ENCODE measurements at places on chromosomes 3 and 15.
A peak's percentile ranks its signal among the peaks of the same experiment; 100 is the strongest.

DNA sequence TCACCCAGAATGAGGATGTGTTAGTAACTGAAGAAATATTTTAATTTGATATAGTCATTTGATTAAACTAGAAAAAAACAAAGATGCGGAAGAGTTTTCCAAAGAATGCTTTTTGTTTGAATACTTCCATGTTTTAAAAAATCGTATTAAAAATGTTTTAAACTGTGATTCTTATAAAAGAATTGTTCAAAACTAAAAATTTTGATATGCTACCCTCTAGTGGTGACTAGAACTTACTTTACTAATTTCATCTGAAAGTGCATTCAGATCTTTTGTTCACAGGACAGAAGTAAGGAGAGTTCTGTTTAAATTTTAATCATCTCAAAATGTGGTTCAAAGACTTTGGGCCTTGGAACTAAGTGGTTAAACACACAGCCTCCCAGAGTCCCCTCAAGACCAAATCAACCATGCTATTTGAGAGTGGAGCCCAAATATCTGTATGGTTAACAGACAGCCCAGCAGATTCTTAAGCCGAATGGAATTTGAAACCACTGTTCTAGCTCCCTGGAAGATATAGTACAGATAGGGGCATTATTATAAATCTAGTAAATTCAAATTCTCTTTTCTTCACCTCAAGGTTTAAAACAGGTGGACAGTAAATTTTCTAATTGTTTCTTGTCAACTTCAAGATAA, 45.2 kb upstream of the SYNPR start:
- no peak for DNase-seq

- no peak for DNase-seq
Measured at GRCh38 chr15:68794863-68795262, 25.8 kb downstream of the ANP32A start.

GRCh38 chr3:171372694-171373093, 87.5 kb downstream of the TNIK start:
- DNase-seq, result no peak

DNA sequence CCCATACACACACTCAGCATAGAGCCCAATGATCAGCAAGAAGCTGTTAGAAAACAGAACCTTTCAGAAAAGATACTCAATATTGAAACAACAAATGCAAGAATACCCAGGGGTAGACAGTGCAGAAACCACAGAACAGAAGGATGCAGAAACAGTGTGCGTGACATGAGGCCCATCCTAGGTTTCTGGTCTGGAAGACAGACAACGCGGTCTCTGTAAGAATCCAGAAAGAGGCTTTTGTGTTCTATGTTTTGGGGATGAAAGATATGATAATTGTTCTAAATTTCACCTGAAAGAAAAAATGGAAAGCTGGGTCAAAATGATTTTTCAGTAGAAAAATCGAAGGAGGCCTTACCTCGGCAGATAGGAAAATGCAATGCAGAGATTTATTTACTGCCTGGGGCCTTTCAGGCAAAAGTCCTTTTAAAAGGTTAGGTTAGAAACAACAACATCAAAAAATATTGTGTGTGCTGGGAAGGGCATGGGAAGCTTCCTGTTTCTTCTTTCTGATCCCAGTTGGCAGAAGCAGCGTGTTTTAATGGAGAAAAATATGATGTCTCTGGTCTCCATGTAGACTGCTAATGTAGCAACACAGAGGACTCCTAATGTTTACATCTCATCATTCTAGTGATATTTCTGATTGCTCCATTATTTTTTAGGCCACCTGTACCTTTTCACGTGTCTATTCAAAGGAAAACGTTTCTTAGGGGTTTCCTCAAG, 17.0 kb downstream of the SYNM start:
- DNase-seq, result no peak

- no peak for DNase-seq
Measured at GRCh38 chr15:78394981-78395616, 42.9 kb upstream of the IREB2 start.

- DNase-seq, result no peak
Measured at GRCh38 chr3:152729906-152730305, 105.0 kb upstream of the P2RY1 start.

DNA sequence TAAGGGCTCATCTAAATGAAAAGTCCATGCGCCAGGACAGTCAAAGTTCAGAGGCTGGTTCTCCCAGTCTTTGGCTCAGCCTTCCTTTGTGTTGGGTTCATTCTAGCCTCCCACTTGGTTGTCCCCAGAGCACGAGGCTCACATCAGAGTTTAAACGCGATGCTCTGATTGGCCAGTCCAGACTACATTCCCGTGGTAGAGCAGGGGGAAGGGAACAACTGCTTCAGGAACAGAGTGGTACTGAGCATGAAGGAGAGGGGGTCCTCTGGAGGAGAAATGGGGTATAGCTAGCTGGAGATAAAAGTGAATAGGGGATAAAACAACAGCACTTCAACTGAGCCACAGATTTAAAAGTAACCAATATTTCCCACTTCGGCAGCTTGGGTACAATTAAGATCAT, 32.2 kb downstream of the ANAPC13 start:
- DNase-seq, result no peak

DNA sequence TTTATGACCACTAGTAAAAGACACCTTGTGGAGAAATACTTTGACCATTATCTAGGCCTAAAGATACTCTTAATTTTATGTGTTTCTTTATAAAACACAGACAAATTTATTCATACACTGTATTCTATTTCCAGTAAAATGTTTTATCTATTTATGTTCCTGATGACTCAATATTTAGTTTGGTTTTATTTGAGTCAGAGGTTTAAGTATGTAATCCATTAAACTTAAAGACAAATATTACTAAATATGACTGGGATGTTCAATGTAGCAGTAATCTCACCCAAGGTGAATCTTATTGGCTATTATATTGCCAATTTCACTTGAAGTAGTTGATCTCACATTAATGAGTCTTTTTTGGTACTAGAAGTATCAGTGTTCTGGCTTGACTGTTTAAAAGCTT, 799.7 kb downstream of the CADM2 start:
- DNase-seq, result no peak

DNA sequence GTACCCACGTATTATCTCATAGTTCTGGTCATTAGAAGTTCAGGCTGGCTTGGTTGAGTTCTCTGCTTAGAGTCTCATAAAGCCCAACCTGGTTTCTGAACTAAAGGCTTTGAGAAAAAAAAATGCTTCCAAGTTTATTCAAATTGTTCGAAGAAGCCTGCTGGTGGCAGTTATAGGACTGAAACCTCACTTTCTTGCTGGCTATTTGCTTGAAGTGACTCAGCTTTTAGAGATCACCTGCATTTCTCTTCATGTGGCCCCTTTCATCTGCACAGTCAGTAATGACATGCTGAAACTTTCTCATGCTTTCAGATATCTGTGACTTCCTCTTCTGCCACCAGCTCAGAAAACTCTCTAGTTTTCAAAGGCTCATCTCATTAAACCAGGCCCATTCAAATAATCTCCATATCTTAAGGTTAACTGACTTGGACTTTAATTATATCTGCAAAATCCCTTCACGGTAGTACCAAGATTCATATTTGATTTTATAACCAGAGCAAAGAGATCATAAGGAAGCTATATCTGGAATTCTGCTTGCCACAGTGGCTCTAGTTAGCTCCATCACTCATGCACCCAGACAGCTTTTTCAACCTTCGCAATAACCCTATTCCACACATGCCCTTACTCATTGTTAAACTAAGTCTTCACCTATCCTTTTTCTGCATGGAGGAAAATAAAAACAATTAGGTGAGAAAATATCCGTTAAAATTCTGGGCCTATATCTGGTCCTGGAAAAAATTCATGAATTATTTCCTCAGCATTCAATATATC, 433.8 kb upstream of the CBLB start:
- no peak for DNase-seq

DNA sequence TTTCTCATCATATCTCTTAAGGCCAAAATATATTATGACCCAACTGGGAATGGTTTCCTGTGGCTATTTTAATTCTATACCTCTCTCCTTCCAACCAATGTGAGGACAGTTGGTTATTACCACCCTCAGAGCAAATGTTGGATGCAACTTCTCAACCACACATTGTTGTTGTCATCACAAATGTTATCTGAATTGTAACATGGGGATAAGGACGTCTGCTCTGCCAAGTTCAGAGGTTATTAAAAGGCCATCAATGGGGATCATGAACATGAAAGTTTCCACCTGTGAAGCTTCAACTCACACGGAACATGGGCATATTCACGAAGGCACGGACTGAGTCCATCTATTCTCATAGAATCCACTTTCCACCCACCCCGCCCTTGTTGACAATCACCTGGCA, 46.8 kb downstream of the MB21D2 start:
- no peak for DNase-seq

- no peak for DNase-seq
Measured at GRCh38 chr3:160280836-160281235, 55.6 kb downstream of the C3orf80 start.

- peak; percentile 3 for DNase-seq
Measured at GRCh38 chr3:31377045-31377642, 155.6 kb upstream of the STT3B start.

DNA sequence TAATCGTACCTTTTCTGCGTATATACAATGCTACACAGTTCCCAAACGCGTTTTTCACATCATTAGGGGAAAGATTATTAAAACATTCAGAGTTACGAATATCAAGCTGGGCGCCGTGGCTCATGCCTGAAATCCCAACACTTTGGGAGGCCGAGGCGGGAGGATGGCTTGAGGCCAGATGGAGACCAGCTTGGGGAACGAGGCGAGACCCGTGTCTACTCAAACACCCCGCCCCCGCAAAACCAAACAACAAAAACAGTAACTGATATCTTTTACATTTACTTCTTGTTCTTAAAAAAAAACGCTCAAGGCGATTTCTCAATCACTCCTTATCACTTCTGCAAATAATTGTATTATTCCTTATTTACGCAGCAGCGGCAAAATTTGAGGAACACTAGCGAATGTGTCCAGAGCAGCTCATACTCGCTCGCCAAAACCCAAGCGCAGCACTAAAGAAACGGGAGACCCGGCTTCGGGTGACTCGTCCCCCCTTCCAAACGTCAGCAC, 1.2 kb downstream of the ZBTB11 start:
- no peak for DNase-seq

GRCh38 chr15:72796515-72797337, 13.2 kb upstream of the ADPGK start:
- no peak for DNase-seq

GRCh38 chr3:157785102-157785826, 282.0 kb upstream of the VEPH1 start:
- DNase-seq, result no peak

- DNase-seq, result no peak
Measured at GRCh38 chr3:134694466-134694865, 43.6 kb upstream of the KY start.

All from activated T-helper 1 cell treated with anti-CD3 and anti-CD28 coated beads, Interleukin-2, amount 50 U/mL, for 16 hours (primary cell).